ENCODE measurements at places on chromosomes 7 and 10.

DNA sequence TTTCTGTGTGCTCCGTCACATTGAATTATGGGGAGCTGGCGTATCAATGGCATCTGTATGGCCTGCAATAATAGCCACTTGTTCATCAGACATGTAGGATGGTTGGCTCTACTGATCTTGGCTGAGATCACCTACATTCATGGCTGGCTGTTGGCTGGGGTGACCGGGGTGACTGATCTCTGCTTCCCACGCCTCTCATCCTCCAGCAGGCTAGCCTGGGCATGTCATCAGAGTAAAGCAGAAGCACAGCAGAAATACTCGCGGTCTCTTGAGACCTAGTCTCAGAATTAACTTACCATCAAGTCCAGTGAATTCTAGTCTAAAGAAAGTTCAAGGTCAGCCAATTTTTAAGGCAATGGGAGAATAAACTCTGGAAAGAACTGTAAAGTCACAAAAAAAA, 257.7 kb upstream of the GLI3 start:
- DNase-seq: no peak

- no peak for DNase-seq
These were observed 15.3 kb upstream of the ASB4 start for GRCh38 chr7:95470452-95470851.

DNA sequence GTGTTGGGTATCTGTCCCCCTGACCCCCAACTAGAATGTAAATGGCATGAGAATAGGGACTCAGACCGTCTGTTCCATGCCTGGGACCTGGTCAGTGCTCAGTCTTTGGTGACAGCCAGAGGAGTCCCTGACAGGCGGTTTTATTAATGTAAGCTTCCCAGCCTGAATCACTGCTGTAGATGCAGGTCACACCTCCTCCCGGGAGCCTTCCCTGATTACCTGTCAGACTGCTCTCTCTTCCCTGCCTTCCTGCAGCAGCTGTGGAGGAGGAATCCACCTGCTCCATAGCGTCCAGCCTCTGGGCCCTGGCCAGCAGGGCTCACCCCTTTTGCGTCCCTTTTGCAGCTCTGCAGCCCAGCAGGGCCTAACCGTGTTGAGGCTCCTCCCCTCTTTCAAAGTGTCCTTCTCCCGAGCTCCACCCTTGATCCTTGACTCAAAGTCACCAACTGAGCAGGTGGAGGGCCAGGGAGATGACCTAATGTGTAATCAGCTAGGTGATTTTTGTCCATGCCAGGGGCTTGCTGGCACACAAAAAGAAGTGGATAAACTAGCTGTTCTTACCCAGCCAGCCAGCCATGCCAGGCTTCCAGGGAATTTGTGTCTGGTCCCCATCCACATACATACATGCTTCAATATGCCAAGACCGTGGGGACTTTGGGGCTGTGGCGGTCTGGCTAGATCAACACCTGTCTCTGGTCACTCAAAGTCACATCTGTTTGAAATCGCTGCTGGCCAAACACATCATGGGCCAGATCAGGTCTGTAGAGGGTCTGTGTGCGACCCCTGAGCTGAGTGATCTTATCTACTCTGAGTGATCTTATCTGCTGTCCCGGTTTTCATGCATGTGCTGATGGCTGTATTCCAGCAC, 195.1 kb downstream of the CCDC3 start:
- DNase-seq: no peak

GRCh38 chr7:96591159-96591899, 118.3 kb downstream of the SEM1 start:
- no peak for DNase-seq

- DNase-seq: no peak
These were observed 112.6 kb downstream of the ZPBP start for GRCh38 chr7:49980465-49980864.

DNA sequence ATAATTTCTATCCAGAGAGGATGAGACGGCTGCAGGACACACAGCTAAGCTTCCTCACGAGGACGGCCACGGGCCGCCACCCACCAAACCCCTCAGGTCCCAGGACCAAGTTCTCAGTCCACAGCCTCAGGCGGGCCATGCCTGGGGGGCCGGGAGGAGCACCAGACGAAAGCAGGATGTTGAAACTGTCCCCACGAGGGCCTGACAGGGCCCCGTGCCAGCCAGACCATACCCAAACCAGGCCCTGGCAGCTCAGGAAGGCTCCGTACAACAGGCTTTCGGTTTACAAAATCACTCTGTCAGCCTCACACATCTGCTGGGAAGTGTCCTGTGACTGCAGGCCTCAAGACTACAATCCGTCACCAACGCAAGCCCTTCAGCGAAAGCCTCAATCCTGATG, 14.5 kb downstream of the TUBGCP2 start:
- no peak for DNase-seq

Data from NCI-H187 (cell line).